ENCODE measurements at places on chromosomes 12 and 14.
A peak's percentile ranks its signal among the peaks of the same experiment; 100 is the strongest.

DNA sequence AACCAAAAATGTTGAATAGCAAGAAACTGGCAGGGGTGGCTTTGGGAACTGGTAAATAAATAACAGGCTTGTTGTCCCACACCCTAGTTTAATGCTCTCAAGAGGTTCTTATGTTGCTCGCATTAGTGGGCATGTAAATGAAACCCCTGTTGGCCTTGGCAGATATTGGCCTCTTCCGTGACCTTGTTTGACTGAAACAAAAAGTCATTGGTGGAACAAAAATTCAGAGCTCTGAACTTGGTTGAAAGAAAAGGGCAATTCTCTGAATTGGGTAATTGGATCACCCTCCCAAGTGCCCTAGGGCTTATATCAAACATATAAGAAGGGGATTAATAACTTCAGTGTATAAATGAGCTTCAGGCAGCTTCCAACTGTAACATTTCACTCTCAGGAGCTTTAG lies 426.2 kb downstream of the ZFP36L1 start:
- no peak for DNase-seq

DNA sequence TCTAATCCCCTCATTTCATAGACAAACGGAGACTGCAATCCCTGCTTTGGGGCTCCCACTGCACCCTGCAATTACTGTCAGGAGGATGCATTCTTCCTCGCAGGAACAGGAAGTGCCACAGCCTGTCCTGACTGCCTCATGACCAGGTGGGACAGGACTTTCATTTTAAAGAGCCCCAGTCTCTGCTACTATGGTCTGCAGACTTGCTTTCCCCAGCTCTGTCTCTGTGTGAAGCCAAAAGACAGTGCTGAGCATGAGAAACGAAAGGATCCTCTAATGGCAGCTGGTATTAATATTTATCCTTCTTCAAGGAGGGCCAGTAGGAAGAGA lies 60.0 kb upstream of the PNMA1 start:
- DNase-seq: no peak

DNA sequence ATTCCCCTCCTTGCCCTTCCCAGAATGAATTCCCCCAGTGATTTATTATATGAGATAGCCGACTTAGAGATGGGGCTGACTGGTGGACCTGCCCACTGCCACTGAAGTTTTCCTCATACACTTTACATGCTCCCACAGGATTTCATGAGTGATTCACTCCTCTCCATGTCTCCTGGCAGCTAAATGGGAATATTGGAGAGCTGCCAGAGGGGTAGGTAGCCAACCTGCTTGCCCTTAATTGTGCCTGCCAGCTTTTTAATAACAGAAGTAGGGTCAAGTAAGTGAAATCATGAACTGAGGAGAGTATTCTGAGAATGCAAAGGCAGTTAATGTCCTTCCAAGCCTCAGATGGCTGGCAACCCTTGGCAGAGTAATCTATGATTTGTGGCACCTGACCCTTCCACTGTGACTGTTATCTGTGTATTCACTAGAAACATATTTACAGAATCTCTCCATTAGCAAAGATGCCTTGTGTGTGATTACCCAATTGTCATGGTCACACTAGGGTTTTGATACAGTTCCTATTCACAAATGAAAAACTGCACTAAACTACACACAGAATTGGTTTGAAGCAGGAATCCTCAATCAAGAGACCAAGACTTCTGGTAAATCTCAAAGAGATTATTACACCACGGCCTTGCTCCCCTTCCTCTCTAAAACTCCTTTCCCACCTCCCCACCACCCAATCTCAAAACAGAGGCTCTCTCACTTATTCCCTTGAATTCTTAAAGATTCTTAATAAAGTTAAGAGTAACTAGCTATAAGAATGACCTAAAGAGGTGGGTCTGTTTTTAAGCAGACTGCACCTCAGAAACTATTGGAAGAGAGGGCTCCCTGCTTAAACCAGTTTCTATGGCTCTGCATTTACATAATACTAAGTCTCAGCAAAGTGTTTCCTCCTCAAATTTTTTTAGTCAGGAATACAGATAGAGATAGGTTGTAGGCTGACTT lies 17.2 kb downstream of the NKX2-1 start:
- DNase-seq: no peak

GRCh38 chr14:105168979-105169507 lies 467 bp upstream of the JAG2 start:
- peak; percentile 62 for DNase-seq

DNA sequence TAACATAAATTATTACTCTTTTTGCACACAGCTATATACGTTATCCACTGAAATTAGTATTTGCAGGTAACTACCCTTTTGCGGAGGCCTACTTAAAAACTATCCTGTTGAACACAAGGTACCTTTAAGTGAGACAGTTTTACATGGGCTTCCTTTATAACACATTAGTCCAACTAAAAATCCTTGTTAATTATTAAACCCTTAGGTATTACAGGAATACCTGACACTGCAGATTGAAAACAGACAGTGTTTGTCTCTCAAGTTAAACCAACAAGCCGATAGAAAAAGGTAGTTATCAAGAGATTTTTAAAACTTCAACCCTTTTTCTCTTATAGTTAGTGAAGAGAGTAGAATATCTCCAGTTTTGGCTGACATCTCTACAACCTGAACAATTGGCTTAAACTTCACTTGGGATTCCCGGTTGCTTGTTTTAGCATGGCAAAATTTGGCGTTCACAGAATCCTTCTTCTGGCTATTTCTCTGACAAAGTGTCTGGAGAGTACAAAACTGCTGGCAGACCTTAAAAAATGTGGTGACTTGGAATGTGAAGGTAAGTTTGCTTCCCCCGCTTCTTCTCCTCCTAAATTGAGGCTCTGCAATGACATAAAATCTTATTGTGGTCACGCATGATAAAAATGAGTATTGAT lies at the start of gene MIA2:
Gene MIA2 (plus strand): TSS at position 236 of the 647 bp plus-strand sequence. CDS start 200 bp downstream, at position 436.
- no peak for DNase-seq

GRCh38 chr12:6839482-6840201 lies 1.1 kb upstream of the GNB3 start:
- no peak for DNase-seq

- DNase-seq: no peak
These were observed 1.3 kb downstream of the MDGA2 start for GRCh38 chr14:47674148-47674542.

DNA sequence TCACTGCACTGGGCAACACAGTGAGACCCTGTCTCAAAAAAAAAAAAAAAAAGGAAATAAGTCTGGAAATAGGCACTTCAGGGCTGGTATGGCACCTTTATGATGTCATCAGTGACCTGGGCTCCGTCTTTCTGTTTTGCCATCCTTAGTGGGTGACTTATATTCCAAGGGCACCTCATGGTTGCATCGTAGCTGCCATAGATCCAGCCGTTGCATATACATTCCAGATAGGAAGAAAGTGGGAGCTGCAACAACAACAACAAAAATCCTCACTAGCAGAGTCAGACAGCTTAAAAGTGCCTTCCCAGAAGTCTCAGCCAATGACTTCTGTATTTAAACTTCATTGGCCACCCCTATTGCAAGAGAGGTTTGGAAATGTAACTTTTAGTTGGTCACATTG lies 26.4 kb downstream of the MYL2 start:
- DNase-seq: no peak

DNA sequence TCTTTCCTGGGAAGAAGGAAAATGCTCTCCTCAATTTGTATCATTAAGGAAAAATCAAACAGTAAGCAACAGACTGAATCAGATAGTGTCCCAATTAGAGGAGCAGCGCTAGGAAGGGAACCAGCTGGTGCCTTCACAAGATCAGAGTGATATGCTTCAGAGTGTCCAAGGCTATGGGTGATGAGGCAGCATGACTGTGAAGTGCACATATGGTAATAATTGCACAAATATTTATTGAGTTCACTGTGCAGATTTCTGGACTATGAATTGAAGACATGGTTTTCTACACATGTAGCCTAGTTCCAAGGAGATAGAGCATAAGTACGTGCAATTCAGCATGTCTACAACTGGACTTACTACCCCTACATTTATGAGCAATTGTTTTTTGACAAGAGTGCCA lies 78.8 kb upstream of the EVL start:
- no peak for DNase-seq

DNA sequence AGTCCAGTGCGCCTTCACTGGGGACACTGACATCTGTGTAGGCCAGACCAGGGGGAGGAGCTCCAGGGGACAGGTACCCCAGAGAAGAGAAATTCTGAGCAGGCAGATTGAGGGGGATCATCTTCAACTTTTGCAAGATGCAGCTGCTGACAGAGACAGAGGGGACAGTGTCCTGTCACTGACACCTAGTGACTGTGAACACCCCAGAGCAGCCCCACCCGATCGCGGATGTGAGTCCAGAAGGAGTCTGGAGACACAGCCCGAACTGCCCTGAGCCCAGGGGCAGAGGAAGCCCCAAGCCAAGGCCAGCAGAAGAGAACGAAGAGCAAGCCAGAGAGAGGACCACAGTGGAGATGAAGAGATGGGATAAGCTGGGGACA lies 21.7 kb upstream of the LRTM2 start:
- DNase-seq: no peak

- no peak for DNase-seq
These were observed 5.8 kb downstream of the GPR68 start for GRCh38 chr14:91238661-91239060.

DNA sequence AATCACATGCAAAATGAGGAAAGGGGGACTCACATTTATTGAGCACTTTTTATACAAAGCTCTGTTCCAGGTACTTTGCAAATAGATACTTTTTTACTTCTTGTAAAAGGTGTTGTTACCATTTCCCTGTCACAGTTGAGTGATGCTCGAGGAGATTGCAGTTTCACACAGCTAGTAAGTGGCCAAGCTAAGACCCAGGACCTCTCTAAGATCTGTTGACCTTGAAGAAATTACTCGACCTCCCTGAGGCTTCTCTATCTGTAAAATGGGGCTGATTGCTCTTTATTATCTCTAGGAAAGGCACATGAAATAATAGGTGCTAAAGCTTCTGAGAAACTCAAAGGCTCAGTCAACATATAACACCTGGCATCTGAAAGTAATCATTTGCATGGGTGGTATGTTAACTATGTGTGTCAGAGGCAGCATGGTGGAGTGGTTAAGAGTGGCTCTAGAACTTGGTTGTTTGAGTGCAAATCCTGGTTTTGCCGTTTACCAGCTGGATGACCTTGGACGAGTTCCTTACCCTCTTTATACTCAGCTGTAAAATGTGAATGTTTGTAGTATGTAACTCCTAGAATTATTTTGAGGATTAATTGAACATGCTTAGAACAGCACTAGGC lies 41.5 kb downstream of the IFT81 start:
- no peak for DNase-seq

DNA sequence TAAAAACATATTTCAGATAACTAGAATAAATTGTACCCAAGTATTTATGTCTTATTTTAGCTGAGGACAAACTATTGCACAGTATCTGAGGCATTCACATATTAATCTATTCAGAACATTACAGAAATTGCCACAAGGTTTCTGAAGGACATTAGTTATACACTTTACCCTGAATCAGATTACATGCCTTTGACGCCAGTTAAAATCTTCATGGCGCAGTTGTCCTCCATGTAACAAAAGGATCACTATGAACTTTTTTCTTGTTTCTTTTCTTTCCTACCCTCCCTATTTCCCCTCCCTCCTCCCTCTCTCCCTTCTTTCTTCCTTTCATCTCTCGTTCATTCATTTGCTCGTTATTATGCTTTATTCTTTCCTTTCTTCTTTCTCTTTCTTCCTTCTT lies 176.6 kb upstream of the KITLG start:
- no peak for DNase-seq

DNA sequence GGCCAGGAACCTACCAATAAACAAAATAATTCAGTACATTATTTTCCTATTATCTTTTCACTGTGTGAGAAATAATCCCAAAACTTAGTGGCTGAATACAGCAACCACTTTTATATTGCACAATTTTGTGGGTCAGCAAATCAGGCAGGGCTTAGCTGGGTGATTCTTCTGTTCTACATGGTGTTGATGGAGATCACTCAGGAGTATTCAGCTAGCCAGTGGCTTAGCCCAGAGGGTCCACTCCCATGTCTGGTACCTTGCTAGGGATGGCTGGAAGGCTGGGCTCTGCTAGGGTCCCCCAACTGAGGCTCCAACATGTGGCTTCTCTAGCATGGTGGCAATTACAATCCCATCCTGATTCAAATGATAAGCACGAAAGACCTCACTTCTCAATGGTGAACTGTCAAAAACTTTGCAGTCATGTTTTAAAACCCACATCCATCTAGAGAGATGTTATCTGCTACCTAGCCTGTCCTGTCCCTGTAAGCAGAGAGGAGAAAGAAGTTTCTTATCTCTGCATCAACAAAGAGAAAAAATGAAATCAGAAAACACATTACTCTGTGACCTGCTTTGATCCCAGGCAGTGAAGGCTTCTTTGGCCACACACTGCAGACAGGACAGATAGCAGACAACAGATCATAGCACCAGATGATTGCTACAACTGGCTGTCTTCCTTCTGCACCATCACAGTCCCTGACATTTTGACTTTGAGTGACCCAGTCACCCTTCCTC lies 51.0 kb upstream of the MYL2 start:
- no peak for DNase-seq

DNA sequence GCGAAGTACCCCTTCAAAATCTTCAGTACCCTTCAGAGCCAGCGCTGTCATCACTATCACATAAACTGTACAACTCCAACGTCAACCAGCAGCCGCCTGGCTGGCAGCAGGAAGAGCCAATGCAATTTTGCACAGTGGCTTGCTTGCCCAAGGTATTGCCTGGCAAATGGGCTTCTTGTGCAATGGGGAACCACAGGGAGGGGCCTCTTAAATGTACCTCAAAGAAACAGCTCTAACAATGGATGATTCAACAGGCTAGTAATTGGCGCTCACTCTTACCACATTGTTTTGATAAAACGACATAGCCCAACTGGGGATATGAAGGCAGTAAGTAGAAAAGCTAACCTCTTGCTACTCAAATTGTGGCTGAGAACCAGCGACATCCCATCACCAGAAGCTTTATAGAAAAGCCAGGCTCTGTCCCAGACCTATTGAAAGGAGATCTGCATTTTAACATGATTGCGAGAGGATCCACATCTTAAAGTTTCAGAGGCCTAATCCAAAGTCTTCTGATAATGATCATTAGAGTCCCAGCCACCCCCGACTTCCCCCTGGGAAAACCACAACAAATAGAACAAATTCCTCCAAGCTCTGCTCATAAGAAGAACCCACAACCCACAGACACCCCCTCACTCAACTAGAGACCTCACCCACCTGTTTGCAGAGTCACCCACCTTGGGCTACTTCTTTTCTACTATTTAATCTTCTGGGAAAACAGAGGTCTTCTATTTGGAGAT lies 125.3 kb upstream of the HIF1A start:
- peak; percentile 59 for DNase-seq

- no peak for DNase-seq
These were observed 175.4 kb downstream of the ETNK1 start for GRCh38 chr12:22800332-22800731.

- no peak for DNase-seq
These were observed 80.2 kb downstream of the RMST start for GRCh38 chr12:97542666-97543280.
